Effector memory CD8-positive, alpha-beta T cell (primary cell): ENCODE measurements at places on chromosomes 12 and 14.

GRCh38 chr12:68483592-68484383 lies 126.9 kb upstream of the RAP1B start:
- no peak for DNase-seq

DNA sequence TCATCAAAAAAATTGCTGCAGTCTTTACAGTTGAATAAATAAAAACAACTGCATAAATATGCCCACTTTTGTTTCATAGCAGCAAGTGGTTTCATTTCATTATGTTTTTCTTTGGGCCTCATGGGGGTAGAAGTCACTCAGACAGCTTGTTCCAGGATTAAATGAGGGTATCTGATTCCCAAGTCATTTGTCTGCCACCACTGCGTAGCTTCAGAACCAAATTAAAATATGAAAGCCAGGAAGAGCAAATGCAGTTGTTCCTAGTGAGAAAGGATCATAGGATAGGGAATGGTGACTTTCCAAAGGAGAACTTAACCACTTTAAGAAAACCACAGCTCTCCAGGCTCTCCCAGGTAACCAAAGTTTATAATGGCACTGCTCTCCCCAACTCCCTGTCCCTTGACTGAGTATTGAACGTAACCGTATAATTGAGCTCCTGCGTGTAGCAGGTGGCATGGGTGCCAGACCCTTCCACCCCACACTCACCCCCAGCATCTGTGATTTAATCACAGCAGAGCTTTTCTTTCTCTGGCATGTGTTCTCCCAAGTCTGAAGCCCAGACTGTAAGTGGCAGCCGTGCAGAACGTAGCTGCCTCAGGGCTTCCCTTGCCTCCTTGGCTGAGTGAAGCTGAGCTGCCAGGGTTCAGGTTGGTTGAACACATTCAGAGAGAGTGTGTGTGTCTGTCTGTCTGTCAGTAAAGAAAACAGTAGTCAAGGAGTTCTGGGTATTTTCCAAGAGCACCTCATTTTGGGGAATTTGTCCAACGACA lies 11.3 kb upstream of the KCNH3 start:
- DNase-seq: no peak

GRCh38 chr12:120048263-120048662 lies 59.2 kb downstream of the BICDL1 start:
- no peak for DNase-seq

GRCh38 chr14:55373784-55374705 lies 37.6 kb downstream of the ATG14 start:
- DNase-seq: peak; percentile 14

- no peak for DNase-seq
Measured at GRCh38 chr12:75909714-75910656, 121.6 kb downstream of the PHLDA1 start.

DNA sequence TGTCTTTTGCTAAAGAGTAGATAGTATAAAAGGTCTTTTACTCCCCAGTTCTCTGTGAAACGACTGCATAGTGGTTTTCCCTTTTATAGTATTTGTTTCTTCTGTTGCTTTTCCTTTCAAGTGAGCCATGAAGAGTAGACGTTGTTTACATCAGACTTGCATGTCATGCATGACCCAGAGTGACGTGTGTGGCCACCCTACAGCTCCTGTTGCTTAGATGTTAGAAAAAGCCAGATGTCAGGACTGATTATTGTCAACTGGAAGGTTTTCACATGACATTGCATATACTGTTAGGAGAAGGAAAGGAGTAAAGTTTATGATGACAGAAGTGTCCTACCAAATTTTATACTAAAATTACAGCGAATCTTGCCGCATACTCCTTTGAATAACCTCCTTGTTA lies 1.3 kb upstream of the RD3L start:
- DNase-seq: no peak

- DNase-seq: no peak
Measured at GRCh38 chr12:60568914-60569313, 973.1 kb downstream of the SLC16A7 start.

- no peak for DNase-seq
Measured at GRCh38 chr12:65876898-65877721, 52.8 kb downstream of the HMGA2 start.

DNA sequence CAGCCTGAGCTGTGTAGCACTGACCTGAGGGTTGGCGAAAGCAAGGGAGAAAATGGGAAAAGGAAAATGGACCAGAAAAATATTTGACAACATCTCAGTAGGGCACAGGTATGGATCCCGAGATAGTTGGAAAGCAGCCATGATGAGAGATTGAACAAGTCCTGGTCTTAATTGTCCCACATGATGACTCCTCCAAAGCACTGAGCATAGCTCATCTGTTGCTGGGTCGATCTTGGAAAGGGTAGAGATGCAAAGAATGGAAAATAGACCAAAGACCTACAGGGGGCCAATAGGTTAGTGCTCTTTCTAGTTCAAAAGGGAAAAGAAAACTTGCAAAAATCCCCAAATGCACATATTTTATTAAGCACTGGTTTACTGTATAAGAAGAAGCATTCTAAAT lies 251.9 kb downstream of the SEC23A start:
- no peak for DNase-seq

- DNase-seq: no peak
Measured at GRCh38 chr12:45304514-45305178, 88.8 kb downstream of the ANO6 start.

DNA sequence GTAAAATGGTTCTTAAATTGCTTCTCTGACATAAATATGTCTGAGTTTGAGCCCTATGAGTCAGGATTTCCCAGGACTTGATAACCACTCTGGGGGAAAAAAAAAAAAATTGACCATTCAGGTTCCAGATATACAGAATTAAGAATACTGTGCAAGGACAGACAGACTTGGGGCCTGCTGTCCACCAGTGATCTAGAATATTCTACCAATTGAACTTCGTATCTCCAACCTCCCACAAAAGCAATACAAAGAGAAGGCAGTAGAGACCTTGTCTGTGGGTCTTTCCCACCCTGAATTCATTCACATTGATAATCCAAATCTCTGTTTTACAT lies 4.1 kb downstream of the SINHCAF start:
- no peak for DNase-seq

- DNase-seq: no peak
Measured at GRCh38 chr12:104177663-104178501, 37.7 kb upstream of the TXNRD1 start.

DNA sequence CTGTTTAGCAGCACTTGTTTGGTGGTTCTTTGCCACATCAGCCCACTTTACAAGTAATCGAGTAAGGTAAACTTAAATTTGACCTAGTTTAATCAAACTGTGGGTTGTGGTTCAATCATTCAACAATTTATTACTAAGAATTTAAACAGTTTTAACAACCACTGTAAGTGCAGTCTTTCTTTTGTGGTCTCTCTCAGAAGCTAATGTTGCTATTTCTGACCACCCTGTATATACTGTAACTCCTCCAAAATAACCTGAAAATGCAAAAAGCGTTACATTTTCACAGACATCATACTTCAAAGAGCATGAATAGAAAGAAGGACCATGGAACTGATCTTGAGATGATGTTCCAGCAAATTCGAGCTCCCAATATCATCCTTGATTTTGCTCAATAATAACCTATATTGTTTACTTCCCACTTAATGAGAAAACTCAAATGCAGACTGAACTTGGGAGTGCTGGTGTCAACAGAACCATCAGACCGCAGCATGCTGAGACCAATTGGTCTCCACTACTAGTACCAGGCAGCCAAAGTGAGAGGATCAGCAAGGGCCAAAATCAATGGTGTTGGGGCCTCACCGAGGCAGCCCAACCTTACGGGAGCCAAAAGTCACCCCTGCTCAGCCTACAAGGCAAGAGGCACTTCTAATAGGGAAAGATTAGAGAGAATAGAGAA lies 22.1 kb downstream of the IFNG-AS1 start:
- DNase-seq: no peak

- DNase-seq: no peak
Measured at GRCh38 chr12:31306866-31307265, 19.1 kb downstream of the SINHCAF start.

- no peak for DNase-seq
Measured at GRCh38 chr12:98691351-98691750, 46.3 kb downstream of the APAF1 start.

GRCh38 chr12:42172441-42173210 lies 28.0 kb upstream of the GXYLT1 start:
- no peak for DNase-seq

DNA sequence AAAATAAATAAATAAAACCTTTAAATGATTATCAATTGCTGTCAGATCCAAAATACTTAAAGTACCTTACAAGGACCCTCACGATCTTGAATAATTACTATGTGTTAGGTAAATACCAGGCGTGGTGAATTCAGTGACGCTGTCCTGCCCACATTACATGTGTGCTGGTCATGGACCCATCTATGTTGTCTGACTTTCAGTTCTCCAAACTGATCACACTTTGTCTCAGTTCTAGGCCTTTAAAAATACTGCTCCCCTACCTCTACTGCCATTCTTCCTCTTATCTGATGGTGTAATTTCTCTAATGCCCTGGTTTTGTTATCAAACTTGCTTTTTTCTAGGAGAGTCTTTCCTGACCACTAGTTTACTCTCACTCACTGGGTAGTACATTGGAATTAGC lies 520.7 kb downstream of the TRHDE start:
- no peak for DNase-seq

GRCh38 chr12:84072961-84073360 lies 839.6 kb downstream of the SLC6A15 start:
- no peak for DNase-seq

DNA sequence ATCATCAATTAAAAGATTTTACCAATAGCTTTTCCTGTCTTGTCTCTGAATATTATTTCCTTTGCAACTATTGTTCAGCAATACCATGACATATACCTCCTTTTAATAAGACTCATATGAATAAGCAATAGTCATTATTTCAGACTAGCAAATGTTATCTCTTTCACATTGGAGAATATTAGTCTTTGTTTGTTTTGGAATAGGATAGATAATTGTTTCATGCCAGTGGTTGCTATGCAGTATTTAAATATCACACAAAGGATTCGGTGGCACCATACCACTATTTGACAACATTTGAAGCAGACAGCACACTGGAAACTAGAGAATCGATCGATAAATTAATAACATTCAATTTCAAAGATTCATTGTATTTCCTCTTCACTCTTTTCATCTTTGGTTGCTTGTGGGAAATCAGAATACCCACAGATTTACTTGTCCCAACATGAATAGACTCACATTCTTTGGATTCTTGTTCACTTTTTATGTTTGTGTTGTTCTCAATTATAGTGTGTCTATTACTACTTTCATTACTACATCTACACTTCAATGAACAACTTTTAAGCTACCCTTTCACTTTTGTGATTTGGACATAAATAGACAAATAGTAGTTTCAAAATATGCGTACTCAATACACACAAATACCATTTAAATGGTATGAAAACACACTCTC lies 42.7 kb upstream of the TBPL2 start:
- no peak for DNase-seq

DNA sequence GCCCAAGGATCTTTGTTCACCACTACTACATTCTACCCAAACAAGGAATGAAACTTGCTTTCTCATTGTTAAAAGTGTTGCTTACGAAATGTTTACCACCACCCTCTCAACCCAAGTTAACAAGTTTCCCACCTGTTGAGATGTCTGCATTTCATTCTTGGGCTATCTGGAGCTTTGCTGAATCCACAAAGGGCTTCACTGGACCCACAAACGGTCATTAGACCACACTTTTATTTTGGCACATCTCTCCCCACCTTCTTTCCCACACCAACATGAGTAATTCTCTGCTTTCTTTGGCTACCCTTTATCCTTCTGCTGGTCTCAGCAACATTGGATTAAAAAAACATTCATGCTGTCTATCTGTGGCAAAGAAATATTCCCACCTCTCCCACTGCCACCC lies 78.0 kb downstream of the TMEM260 start:
- DNase-seq: no peak

GRCh38 chr14:35897616-35898111 lies 71.5 kb downstream of the BRMS1L start:
- DNase-seq: no peak
